NCI-H345 (cell line): ENCODE measurements at places on chromosomes 7 and 10.
A peak's percentile ranks its signal among the peaks of the same experiment; 100 is the strongest.

DNA sequence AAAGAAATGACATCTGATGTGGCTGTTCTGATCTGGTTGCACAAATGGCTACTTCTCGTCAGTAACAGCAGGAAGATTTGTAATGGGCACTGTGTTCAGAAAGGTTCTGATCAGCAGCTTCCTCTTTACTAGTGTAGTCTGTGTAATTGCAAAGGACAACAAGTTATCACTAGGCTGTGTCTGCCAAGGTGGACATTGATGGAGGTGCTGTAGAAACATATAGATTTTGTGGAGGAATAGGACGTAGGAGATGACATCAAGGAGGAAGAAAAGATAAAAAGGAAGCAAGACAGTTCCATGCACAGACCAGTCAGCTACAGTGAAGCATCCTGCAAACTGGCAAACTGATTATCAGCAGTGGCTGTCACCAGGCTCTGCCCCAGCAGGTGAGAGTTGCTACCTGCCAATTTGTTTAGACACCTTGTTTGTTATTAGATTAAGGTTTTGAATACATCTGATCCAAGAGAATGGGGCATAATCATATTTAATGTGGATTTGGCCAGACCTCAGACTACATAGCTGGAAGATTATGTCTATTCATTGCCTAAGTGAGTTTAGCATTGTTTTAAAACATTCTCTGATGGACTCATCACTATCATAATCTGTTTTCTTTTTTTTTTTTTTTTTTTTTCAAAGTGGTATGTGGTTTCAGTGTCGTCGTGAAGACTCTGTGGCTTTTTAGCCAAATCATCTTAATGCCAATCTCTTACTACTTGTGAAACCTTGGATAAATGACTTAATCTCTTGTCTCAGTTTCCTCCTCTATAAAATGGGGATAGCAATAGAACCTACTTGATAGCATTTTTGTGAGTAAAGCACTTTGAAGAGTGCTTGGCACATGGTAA lies 417.9 kb upstream of the LRGUK start:
- DNase-seq: no peak

- no peak for DNase-seq
Observed at GRCh38 chr7:38169847-38170246, 8.2 kb upstream of the STARD3NL start.

GRCh38 chr10:113128450-113129070 lies 178.5 kb downstream of the TCF7L2 start:
- DNase-seq: no peak

GRCh38 chr7:69840248-69840647 lies 242.0 kb downstream of the AUTS2 start:
- DNase-seq: no peak

DNA sequence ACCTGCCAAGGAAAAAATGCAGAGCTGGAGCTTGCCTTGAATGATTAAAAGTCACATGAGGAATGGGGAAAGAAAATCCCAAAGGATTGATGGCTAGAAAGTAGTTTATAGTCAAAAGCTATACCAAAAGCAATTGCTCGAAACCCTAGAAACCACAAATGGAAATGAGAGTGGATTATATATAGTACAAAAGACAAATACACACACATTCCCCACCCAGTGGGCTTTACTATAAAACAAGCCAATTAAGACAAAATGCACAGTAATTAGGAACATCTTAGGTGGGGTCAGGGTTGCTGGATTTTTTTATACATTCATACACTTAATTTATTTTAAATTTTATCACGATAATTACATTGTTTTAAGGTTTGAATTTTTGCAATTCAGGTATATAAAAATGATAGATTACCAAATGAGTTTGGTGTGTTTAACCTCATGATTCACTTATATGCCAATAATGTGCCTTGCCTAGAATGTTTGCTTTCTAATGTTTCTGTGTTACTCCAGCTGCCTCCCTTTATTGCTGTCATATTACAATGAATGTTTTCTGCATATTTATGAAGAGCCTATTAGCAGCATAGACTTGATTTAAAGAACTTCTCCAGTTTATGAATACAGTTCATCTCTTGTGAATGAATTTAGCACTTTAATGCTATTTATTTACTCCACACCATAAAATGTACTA lies 421.3 kb downstream of the EXOC4 start:
- no peak for DNase-seq

- no peak for DNase-seq
Observed at GRCh38 chr7:82674268-82674667, 230.7 kb upstream of the CACNA2D1 start.

DNA sequence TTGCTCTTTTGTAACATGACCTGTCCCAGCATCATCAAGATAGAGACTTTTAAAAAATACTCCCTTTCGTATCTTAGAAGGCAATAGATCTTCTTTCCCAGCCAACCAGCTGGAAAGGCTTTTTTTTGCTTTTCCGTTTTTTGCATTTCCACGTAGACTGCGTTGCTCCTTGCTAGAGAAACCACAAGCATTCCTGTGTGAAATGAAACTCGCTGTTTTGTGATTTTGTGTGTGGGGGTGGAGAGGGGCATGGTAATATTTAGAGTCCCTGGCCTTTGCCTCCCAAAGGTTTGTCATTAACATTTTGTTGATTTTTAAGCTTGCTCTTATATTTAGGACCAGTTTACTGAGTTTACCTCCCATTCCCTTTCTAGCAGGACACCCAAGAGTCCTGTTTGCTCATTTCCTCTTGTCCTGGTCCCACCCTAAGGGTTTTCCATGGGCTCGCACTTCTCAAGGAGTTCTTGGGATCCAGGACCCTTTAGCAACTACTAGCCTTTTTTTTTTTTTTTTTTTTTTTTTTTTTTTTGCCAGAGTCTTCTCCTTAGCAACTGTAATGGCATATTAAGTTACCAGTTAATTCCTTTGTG lies 243.6 kb downstream of the BICC1 start:
- no peak for DNase-seq

GRCh38 chr7:12322284-12322902 lies 81.3 kb downstream of the VWDE start:
- DNase-seq: no peak

GRCh38 chr7:96040250-96040772 lies 268.0 kb downstream of the DYNC1I1 start:
- DNase-seq: no peak

DNA sequence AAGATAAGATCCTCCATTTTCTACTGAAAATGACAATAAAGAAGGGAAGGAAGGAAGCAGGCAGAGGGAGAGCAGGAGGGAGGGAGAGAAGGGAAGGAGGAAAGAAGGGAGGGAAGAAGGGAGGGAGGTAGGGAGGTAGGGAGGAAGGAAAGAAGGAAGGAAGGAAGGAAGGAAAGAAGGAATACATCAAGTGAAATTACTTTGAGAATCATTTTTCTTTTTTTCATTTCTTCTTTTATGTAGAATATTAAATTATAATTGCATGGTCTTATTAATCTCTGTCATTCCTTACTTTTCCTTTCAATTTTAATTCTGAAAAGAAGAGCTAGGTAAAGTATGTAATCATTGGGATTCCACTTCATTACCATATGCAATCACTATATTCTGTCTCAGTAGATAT lies 97.8 kb downstream of the PLXDC2 start:
- DNase-seq: no peak

- DNase-seq: no peak
Observed at GRCh38 chr7:14021069-14021468, 31.6 kb upstream of the ETV1 start.

DNA sequence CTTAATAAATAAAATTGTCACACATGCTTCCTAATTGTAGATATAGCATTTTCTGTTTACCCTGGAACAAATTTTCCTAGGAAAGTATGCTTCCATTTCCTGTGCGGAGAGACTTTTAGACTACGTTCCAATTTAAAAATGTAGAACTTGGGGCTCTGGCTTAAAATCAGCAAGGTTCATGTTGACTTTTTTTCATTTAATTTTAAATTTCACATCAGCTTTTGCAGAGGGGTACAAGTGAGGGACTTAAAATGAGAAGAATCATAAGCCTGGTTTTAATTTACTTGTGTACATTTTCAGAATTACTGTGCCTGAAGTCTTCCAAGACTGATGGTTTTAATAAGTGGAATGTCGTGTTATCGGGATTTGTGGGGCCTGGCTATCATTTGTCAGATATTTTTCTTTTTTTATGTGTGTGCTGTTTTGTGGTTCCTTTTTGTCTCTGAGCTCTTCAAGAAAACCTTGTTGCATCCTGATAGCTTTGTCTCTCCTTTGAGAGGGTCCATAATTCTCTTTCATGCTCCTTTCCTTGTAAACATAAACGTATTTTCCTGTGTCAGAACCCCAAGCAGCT lies 8.8 kb upstream of the ATRNL1 start:
- no peak for DNase-seq

- DNase-seq: peak; percentile 80
Observed at GRCh38 chr7:81161451-81162075, 242.7 kb upstream of the SEMA3C start.

GRCh38 chr10:77926566-77927401 lies at the start of gene DLG5:
Gene DLG5 (minus strand): TSS chr10:77926755. CDS start chr10:77926520, 235 bp downstream.
- peak; percentile 24 for DNase-seq

DNA sequence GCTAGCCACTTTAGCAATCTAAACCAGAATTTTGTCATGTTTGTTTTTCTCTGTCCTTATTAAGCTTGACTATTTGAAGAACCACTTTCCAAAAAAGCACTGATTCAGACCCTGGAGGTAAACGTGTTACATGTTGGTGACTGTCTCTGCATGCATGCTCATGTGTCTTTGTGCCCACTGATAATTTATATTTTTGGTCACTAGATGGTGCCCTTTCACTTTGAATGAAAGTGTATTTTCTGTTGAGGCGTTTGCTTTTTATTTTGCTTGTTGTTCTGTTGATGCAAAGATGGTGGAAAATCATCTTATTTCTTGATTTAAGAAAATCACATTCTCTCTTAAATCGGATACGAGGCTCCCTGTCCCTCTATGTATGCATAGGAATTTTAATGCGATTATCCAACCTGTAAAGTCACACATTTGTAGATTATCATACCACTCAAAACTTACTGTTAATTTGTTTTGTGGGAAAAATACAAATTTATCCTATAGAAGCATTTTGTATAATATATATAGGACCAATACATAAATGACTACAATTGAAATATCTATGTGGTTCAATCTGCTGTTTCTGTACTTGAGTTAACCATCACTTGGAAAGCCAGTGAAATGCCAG lies 269.3 kb downstream of the BICC1 start:
- peak; percentile 38 for DNase-seq

GRCh38 chr10:119112056-119112455 lies 8.1 kb downstream of the DENND10 start:
- no peak for DNase-seq

GRCh38 chr10:78191301-78191700 lies 157.6 kb downstream of the RPS24 start:
- no peak for DNase-seq

DNA sequence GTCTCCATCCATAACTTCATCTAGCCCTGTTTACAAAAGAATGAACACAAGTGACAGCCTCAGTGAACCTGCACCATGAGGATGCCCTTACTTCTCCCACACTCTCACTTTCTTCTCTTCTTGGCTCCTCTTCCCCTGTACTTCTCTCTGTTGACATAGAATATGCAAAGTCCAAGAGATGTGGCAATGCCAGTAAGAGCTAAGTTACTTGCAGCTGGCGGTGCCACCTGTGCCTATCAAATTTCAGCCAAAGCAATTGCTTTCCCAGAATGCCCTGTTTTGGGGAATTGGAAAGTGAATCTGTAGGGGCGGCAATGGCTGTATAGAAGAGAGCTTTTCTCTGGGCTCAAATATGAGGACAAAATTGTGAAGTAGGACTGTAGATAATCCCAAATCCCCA lies 557.8 kb downstream of the AUTS2 start:
- DNase-seq: no peak

DNA sequence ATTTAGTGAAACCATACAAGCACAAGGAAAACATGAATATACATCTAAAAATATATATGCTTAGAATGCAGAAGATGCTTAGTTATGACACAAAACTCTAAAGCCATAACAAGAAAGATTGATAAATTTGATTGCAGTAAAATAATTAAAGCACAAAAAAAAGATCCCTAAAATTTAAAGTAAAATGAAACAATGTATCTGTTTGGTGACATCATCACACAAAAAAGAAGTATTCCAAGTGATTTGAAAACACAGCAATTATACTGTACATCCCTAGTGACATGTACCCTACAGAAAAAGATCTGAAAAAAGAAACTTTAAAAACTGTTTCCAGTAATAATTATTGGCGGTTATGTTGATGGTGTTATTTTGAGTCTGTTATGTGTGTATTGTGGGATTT lies 37.7 kb downstream of the PHYHIPL start:
- DNase-seq: no peak
